Activated T-helper 2 cell treated with anti-CD3 and anti-CD28 coated beads, Interferon-gamma antibody, Interleukin-2, Interleukin-4, amounts not matched to agents 10 μg/mL and 5 μg/mL and 100 μg/mL, durations not matched to agents 14 hours and 24 hours and 36 hours (primary cell): ENCODE measurements at places on chromosomes 5 and 9. TPM values are rescaled to one million over a fixed set of nuclear protein-coding genes. Genes with fewer than 3 reads are reported as not detected.

The DRD1 gene
- total RNA-seq: not detected in 2 replicates

The CNTFR gene
- total RNA-seq: not detected in 2 replicates

The C9orf50 gene
- total RNA-seq: not detected in 2 replicates

DNA sequence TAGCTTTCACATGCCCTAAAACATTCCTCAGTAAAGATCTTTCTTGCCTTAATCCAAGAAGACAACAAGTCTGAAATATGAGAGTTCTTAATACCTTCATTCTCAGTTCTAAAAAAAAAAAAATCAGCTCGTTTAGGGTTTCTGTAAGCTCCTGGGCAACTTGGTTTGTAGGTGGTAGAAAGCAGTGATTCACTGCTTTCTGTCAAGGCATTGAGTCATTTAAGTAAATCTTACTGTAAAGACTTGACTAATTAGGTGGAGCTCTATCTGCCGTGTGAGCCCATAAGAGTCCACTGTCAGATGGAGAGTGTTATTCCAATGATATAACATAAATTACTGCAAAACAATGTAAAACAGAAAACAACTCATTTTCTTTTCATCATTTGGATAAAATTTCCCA, 56.1 kb upstream of the MAST4 start:
- no peak for DNase-seq

GRCh38 chr9:87435189-87435880, 62.3 kb upstream of the DAPK1 start:
- no peak for DNase-seq

- no peak for DNase-seq
Measured at GRCh38 chr9:761793-762560, 79.5 kb upstream of the DMRT1 start.

DNA sequence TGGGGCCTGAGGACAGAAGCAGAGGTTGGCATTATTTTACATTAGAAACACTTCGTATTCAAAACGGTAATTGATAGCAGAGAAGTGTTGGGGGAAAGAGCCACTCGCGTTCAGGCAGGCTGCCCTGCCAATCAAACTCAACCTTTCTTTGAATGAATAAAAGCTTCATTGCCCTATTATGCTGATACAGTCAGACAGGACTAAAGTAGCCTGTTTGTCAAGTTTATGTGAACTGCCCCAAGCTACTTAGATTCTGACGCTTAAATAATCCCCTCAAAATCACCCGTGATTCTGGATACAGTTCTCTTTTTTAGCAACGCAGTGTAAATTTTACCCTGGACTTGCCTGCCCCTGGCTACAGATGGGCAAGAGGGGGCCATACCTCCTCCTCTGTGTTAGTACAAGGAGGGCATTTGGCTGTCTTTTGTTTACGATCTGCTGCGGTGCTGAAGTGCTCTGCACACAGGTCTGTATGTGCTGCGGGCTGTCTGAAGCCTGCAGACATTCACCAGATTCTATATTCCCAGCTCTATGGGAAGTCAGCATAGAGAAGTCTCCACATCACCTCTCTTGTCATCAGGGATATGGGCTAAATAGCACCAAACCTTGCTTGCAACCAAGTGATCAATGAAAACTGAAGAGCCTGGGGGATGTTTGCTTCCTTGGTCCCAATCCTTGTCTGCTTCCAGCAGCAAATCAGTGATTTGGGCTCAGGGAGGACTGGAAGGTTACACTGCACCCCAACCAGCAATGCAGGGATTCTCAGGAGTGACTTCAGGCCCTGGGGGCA, 218.4 kb downstream of the EBF1 start:
- no peak for DNase-seq
